ENCODE measurements at places on chromosomes 16 and 17.

- no peak for DNase-seq
Observed at GRCh38 chr17:81551458-81552243, 502 bp downstream of the FAAP100 start.

DNA sequence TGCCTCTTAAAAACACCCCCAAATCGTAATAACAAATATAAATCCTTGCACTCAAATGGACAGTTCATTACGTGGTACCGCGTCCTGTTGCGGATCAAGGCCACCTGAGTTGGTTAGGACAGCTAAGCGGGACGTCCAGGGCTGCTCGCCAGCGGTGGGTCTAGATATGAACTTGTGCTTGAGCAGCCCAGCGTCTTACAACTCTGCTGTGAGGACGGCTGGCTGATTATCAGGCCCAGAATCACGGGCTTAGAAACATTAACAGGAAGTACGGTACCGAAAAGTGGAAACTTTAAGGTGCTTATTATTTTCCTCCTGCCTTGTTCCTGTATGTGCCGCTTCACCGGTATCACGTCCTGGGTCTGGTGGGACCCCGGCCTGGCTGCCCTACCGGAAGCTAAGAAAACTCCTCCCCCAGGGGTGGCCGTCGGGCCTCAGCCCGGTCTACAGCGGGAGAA is 832 bp upstream of the SRRM2 start:
- DNase-seq = no peak

DNA sequence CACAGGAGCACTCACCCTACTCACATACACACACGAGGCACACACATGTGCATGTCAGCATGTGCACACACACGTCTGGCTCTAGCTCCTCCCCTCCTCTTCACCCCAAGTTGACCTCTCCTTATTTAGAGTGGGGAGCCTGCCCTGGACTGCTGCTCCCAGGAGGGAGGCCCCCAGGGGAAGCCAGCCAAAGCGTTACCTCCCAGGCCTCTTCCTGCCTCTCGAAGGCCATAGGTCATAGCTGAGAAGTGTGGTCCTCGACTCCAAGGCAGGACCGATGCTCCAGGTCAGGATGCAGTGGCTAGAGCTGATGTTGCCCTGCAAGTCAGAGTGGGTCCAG is 18.8 kb downstream of the POLR3K start:
- DNase-seq = no peak

DNA sequence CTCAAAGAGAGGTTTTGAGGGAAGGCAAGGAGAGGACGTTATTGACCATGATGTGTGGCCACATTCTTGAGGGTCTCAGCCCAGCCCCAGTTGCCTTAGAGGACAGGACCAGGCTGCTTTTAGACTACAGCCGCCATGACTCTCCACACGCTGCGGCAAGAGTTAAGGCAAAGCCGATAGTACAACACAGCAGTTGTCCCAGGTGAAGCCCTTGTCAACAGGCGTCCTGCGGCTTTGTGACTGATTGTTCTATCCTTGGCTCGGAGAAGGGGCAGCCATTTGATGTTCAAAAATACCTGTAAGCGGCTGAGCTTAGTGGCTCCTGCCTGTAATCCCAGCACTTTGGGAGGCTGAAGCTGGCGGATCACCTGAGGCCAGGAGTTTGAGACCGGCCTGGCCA is 28.8 kb downstream of the TMEM92 start:
- no peak for DNase-seq

GRCh38 chr17:6913608-6914443 is 82.0 kb upstream of the ALOX12 start:
- peak; percentile 51 for DNase-seq

DNA sequence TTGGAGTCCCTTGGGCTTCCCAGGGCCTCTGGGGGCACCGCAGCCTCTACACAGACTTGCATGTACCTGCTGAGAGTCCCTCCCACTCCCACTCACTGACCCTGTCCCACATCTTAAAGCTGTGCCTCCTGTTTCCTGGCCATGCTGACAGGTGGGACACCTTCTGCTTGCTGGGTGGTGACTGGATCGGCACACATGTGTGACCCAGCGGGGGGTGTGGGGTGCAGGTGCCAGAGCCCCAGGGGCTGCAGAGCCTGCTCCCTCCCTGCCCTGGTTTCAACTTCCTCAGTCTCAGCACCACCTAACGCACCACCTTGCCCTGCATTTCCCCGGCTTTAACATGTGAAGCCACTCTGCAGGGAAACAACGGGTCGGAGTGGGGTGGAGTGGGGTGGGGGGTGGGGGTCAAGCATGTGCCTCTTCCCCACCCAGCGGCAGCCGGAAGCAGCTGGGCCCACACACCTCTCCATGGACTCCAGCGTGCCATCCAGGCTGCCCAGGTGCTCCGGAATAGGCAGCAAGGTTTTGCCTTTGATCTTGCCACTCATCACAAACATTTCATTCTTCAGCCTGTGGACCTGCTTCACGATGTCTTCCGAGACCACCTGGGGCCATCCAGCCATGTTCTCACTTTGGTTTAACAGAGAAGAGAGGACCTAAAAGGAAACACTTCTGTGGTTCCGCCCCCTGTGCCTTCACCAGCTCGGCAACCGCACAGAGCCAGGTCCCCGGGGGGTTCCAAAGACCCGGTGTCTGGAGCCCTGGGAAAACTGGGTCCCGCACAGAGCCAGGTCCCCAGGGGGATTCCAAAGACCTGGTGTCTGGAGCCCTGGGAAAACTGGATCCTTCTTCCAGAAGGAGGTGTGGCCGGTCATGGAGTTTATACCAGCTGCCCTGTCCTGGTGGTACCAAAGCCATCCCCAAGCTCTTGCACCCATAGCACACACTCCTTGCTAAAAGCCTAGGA is 4.7 kb downstream of the DNAH17 start:
- no peak for DNase-seq

DNA sequence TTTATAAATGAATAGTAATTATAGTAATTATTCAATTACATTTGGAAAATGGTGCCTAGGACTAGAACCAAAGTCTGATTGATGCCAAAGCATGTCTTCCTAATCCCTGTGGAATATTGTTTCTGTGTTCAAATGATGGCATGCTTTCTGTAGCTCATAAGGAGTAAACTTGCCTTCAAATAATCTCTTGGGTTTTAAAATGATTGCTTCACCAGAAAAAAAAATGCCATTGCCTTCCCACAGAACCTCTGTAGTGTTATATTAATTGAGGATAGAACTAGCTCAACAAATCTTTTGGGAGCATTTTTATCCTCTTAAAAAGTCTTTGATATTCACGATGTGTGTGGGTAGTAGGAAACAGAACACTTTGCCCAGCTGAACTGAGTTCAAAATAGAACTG is 7.7 kb upstream of the TMEM100 start:
- DNase-seq = no peak

GRCh38 chr17:9987779-9988585 is 82.9 kb upstream of the RCVRN start:
- no peak for DNase-seq

GRCh38 chr17:4142107-4142900 is 526 bp downstream of the ZZEF1 start:
- DNase-seq = no peak

GRCh38 chr17:77555741-77556291 is 402.7 kb upstream of the TNRC6C start:
- no peak for DNase-seq

DNA sequence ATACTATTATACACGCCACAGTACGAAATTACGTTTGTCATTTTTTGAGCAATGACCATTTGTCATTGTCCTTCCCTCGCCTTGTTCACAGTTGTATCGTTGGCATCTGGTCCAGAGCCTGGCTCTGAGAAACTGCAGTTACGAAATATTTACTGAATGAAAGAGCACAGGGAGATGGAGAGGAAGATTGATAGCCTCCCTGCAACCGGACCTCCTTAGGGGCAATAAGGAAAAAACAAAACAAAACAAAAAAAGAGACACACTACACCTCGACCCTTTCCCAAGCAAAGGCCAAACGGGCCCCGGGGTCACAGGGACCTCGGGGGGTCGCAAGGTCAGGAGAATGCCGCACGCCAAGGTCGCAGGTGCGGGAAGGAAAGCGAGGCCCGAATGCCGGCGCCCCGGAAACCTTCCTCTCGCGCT is 857 bp downstream of the GOT2 start:
- DNase-seq = no peak

DNA sequence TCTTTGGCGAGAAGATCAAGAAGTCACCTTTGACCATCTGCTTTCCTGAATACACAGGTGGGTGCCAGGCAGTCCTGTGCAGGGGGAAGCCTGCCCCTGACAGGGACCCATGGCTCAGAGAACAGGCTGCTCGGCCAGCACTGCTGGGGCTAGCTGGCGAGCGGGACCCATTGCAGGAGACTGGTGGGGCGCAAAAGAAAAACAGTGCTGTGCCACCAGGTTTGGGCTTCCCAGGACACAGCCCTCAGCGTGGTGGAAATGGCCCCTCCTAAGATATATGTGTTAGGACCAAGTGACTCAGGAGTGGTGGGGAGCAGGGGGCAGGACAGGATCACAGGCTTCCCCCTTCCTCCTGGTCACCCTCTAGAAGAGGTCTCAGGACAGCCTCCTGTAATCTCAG is 73.9 kb downstream of the AMFR start:
- DNase-seq = no peak

- peak; percentile 71 for DNase-seq
Observed at GRCh38 chr17:7479213-7480088, at the start of gene ZBTB4. Gene ZBTB4 (minus strand): TSS chr17:7479631. CDS start chr17:7466801, 12,830 bp downstream.

DNA sequence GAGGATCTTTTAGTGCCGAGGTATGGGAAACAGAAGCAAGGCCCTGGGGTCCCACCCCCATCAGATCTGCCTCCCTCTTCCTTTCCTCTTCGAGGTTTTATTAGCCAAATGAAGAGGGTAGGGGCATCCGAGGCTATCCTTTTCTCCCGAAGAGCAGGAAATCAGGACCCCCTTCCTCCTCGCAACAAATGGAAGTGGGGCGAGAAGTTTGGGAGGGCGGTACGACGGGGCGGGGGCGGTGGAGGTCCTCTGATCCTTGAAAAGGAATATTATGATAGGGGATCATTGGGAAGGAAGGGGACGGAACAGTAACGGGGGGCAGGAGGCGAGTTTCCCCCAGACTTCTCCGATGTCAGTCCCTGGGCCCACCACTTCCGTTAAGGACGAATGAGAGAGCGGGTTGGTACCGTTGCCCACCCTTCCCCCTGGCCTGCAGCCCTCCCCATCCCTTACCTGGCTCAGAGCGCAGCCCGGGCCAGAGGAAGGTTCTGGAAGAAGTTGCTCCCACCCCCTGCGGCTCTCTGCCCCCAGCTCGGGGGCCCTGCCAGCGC is 309 bp downstream of the FOXJ1 start:
- no peak for DNase-seq

DNA sequence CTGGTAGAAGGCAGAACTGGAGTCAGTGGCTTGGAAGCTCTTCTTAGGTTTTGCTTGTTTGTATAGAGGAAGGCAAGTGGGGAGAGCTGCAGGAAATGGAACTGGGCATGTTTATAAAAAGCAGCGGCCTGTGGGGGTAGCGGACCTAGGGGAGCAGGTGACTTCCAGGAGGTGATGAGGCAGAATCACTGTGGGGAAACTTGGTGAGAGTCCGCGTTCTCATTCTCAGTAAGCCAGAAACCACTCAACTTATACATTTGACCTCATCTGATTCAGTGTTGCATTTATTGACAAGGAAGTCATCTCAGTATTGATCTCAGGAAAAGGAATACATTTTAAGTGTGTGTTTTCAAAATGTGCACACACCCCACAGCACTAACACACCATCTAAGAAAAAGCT is 299.8 kb downstream of the CNTNAP4 start:
- DNase-seq = no peak

DNA sequence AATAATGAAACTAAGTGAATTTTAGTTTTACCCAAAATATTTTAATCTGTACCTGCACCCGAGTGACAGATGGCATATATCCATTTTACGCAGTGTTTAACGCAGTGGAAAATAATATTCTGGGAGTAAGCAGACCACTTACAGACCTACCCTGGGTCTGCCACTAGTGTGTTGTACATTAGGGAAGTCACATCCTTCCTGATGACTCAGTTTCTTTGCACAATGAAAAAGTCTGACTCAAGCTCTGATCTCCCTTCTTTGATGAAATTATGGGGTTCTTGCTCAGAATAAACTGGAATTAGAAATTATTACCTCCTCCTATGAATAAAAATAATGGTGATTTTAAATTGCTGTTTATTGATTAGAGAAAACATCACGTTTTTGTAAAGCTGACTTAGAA is 123.2 kb upstream of the AXIN2 start:
- no peak for DNase-seq

DNA sequence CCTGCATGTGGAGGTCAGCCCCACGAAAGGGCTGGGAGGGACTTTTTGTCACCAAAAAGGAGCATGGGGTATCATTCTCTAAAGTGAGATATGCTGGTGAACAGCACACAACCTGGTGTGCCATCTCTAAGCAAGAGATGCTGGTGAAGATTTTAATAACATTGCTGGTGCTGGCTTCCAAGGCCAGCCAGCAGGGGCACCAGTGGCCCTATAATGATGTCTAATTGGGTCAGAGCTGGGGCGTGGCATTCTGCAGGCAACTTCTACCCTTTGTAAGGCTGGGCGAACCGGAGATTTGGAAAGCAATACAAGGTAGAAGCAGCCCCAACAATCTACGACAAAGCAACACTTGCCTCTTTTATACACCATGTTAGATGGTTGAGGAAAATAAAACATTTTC is 16.8 kb downstream of the SDR42E1 start:
- no peak for DNase-seq

- no peak for DNase-seq
Observed at GRCh38 chr16:12235110-12235509, 258.6 kb downstream of the SNX29 start.

DNA sequence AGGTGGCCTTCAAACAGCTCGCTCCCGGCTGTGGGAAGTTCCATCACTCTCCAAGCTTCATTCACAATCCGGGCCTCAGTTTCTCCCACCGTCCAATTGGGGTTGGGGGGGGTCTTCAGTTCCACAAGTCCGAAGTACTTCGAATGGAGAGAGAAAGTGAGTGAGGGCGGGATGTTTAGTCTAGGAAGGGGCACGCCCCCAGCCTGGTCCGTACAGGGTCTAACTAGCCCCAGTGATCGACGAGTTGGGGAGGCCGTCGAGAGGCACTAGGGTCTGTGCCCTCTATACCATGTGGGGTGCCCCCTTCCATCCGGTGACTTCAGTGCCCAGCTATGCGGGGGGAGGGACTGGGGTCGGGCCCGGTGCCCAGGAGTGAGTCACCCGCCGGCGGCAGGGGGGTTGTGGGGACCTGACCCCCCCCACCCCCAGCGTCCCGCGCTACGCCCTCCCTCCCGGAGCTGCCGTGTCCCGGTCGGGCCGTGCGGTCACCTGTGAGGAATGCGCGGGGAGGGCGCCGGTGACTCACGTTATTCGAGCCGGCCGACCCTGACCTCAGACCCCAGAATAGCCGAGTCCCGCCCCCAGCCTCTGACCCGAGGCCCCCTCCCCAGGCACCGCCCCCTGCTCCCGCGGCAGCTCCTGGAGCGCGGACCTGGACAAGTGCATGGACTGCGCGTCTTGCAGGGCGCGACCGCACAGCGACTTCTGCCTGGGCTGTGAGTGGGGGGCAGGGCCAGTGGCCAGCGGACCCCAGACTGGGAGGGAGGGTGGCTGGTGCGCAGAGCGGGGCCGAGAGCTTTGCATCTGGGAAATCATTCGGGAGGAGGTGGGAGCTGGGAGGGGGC is 658 bp downstream of the TNFRSF12A start:
- peak; percentile 48 for DNase-seq
